Right forelimb (tissue), 1 donor: ENCODE measurements at places on chromosomes 1 and 21.

DNA sequence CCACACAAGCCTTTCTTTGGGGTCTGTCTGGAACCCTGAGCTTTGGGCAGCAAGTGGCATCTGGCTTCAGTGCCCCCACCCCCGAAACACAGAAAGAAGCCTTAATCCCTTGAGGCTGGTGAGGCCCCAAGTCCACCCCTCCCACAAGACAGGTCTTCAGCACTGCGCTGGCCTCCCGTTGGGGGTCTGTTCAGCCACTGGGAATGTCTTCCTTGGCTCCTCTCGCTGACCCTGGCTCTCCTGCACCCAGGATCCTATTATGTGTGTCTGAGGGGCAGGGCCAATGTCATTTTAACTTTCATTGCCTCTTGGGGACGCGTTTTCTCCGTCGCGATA is 26.9 kb downstream of the ATP8B2 start:
- no peak for DNase-seq

- no peak for DNase-seq
Observed at GRCh38 chr1:218421531-218421930, 76.4 kb downstream of the TGFB2 start.

DNA sequence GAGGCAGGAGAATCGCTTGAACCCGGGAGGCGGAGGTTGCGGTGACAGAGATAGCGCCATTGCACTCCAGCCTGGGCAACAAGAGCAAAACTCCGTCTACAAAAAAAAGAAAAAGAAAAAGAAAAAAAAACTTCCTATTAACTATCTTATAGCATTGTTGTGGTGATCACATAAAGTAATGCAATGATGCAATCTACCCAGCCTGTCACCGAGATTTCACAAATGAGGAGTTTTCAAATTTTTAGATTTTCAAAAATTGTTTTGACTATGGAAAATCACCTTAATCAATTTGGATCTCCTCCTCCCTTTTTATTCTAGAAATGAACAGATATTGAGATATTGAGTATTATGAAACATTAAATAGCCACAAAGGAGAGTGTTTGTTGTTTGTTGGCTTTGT is 8.0 kb downstream of the FMO5 start:
- no peak for DNase-seq

DNA sequence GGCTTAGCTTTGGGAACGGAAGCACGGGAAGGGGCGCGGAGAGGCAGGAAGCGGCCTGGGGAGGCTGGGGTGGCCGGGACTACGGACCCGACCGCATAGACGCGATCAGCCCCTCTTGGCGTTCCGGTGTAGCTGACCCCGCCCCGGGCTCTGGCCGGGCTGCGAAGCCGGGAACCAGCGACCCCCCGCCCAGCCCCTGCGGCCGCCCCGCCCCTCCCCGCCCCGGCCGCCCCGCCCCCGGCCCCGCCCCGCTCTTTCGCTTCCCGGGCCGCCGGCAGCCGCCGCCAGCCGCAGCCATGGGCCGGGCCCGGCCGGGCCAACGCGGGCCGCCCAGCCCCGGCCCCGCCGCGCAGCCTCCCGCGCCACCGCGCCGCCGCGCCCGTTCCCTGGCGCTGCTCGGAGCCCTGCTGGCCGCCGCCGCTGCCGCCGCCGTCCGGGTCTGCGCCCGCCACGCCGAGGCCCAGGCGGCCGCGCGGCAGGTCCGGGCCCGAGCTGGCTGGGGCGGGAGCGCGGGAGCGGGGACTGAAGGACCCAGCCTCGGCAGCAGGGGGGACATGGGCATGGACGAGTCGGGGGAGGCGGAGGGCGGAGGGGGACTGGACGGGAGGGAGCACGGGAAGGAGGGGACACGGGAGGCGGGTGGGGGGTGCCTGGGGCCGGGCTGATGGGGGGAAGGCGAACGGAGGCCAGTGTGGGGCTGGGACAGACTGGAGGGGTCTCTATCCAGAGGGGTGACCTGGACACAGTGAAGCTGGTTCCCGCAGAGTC is at the start of gene SELENON:
Gene SELENON (plus strand): TSS at position 259 of the 768 bp plus-strand sequence. CDS start 38 bp downstream, at position 297.
- DNase-seq, result peak; percentile 86

DNA sequence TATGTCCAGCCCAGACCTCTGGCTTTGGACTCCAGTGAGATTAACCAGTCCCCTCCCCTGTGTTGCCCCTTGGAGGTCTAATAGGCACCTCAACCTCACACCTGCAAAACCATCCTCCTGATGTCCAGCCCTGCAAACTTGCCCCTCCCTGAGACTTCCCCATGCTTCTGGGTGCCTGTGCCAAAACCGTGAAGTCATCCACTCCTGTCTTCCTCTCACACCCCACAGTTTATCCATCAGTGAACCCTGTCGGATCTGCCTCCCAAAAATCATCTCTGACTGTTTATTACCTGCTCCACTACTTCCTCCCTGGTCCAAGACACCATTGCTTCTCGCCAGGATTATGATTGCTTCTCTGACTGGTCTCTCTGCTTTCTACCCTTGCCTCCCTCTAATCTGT is 31.7 kb upstream of the PADI1 start:
- DNase-seq, result no peak

- no peak for DNase-seq
Observed at GRCh38 chr1:225762002-225762441, 15.6 kb upstream of the SRP9 start.

- peak; percentile 60 for DNase-seq
Observed at GRCh38 chr1:52032785-52033131, 852 bp downstream of the KTI12 start.

DNA sequence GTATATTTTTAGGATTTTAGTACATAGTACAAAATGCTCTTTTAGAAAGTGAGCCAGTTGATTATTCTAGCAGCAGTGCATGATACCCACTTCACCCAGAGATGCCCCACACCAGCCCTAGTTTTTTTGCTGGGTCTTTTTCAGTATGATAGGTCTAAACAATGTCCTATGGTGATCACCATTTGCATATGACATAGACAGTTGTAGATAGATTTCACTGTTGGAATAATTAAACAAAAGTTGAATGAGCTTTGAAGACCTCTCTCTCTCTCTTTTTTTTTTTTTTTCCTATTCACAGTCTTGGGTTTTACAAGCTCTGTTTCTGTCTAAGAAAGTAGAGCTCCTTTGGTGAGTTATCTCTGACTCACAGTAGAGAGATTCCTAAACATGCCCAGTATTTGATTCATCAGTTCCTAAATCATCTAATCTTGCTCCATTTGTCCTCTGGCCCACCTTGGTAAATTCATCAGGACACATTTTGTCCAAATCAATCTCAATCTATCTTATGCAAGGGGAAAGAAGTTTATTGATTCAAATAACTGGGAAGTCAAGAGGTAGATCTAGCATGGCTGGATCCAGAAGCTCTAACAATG is 44.7 kb upstream of the VAV3 start:
- no peak for DNase-seq

DNA sequence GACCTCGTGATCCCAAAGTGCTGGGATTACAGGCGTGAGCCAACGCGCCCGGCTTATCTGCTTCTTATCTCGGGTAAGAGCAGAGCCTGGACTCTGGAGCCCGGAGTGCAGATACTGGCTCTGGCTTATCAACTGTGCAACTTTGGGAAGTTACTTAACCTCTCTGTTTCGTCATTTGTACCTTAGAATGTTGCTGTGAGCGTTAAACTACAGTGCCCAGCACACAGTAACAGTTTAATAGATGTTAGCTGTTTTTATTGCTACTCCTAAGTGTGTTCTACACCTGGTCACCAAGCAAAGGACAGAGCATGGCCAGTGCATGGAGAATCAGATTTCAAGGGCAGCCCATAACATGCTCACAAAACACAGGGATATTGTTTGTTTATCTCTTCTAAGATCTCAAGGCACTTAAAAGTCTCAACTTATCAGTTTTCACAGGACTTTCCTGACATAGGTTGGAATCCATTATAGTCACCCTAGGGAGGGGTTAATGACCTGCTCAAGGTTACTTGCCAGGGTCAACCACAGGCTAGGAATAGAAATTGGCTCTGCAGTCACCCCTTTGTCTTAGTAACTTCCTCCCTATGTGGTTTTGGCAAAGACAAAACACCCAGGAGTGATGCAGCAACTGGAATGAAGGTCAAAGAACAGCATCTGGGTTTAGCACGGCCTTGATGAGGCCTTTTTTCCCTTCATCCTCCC is 22.5 kb upstream of the SRP9 start:
- no peak for DNase-seq

DNA sequence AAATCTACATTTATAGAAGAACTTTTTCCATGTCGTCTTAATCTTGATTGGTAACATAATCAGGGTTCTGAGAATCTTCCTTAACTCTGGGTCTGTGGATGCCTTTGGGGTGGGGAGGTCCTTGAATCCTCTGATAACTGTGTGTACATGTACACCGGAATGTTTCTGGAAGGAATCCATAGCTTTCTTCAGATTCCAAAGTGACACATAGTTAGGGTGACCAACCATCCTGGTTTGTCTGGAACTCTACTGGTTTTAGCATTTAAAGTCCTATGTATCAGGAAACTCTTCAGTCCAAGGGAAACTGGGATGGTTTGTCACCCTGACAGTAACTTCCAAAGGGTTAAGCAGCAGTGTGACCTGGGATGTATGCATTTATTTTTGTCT is 16.8 kb downstream of the STRIP1 start:
- no peak for DNase-seq

- DNase-seq, result no peak
Observed at GRCh38 chr1:218401441-218401997, 56.4 kb downstream of the TGFB2 start.

- no peak for DNase-seq
Observed at GRCh38 chr1:162573136-162573535, 11.6 kb downstream of the UAP1 start.

GRCh38 chr1:157580179-157580827 is 17.6 kb downstream of the FCRL4 start:
- DNase-seq, result no peak

GRCh38 chr1:224381880-224382548 is 25.3 kb downstream of the CNIH4 start:
- DNase-seq, result no peak

GRCh38 chr1:55128418-55128995 is 86.7 kb downstream of the USP24 start:
- DNase-seq, result no peak

GRCh38 chr1:101144671-101145448 is 92.0 kb upstream of the S1PR1 start:
- DNase-seq, result no peak

- no peak for DNase-seq
Observed at GRCh38 chr21:16055014-16055413, 325.2 kb downstream of the USP25 start.

DNA sequence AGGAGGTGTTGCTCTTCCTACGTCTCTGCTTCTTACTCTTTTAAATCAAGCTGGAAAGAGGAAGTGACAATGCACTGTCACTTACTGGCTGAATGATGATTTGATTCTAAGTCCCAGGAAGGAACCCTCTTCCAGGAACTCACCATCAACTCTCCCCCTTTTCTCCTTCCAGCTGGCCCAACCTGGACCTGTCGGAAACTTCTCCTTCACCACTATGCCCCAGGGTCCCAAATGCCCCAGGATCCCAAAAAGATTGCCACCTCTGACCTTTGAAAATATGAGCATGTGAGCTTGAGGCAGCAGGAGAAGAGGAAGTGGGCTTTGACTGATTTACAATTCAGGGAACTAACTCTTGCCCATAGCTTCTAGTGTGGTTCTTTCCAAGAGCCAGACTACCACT is 5.3 kb upstream of the ADAMTS5 start:
- no peak for DNase-seq

DNA sequence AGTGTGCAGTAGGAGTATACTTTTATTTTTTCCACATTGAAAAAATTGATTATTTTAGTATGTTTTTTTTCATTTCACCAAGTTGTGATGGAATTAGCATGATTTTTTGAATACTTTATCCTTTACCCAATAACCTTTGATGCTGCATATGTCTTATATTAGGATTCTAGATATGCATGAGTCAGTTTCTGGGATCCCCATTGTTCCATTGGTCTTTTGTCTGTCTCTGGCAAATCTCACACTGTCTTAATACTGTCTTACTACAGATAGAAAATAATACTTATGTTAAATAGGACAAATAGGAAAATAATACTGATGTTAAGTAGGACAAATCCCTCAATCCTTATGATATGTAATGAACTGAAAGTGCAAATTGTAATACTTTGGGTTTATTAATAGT is 54.3 kb upstream of the ASB17 start:
- DNase-seq, result no peak

DNA sequence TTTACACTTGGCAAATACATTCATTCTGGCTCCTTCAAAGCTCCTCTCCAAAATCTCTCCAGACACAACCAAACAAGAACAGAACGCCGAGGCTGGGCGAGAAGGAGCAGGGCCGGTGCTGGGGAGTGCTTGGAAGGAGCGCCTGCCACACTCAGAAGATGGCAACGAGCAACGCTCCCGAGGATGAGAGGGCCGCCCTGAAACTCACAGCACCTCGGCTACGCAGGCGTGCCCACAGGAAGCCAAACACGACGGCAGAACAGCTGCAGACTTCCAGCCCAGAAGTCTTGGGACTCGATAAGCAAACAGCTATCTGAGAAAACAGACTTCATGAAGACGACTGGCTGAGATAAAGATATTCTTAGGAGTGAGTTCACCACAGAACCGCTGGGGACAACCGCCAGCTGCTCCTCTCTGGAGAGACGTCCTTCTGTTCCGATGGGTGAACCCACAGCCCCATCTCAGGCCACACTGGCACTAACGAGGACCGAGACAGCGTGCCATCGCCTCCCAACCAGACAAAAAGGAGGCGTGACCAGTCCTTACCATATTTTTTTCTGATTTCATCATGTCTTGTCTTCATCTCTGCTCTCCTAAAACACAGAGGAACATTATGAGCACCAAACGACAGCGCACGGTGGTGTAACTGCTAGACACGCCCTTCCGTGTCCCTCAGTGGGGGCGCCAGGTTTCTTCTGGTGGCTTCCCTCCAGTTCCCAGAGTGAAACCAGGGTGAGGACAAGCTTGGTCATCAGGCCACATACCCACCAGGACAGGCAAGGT is 18.6 kb downstream of the PTTG1IP start:
- DNase-seq, result no peak

GRCh38 chr1:119327450-119328155 is 41.0 kb upstream of the HAO2 start:
- DNase-seq, result peak; percentile 71

DNA sequence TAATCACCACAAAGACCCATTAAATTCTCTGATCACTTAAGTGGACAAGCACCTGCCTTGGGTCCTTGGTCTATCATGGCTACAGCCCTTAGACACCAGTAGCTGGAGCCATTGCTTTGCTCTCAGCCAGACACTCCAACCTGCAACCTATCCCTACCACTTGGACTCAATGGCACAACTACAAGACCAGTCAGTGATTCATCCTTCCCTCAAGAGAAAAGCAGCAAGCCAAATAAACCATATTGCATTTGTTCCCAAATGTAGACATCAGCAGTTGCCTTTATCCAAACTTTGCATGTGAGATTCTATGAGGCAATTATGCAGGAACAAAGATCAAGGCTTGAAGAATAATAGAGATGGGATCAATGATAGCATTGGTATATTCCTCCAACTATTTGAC is 263.4 kb downstream of the HHIPL2 start:
- no peak for DNase-seq
